ENCODE measurements at places on chromosomes 2 and 18.

DNA sequence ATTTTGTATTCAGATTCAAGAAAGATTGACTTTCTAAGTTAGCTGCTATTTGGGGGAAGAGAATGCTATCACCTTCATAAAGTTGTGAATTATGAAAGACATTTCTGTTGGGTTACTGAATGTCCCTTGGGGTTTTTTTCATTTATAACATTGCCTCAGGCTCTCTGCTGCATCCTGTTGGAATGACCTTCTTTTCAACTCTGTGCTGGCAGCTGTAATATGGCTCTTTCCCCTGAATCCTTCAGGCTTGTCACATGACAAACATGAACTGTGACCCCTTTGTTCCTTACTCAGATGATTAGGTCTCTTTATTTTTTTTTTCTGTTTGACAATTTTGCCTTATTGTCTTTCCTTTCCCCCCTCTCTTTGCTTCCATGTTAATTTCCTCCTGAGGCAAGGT, 159.8 kb downstream of the TAF4B start:
- no peak for DNase-seq

- no peak for DNase-seq
Measured at GRCh38 chr2:43178055-43178598, 48.3 kb downstream of the ZFP36L2 start.

DNA sequence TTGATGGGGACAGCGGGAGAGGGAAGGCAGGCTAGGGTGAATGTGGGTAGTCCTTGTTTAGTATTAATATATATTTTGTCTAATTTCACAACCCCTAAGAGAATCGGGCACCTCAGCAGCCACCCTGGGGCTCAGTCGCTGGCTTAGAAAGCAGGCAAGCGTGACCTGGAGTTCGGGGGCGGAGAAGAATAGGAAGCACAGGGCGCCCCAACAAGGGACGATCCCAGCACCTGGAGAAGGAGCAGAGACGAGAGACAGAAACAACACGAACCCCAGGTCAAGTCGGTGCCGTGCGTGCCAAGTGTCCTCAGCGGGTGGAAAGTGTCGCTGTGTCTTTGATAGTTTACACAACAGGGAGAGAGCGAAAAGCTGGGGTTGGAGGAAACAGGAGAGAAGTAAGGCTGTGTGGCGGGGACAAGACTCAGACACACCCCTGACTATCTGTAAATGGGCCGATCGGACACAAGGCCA, 95.4 kb downstream of the NFATC1 start:
- no peak for DNase-seq

GRCh38 chr18:39208190-39208589, 1642.6 kb upstream of the CELF4 start:
- DNase-seq = no peak
